Suprapubic skin (tissue), 4 donors: ENCODE measurements at places on chromosomes 3 and 15.
A peak's percentile ranks its signal among the peaks of the same experiment; 100 is the strongest.

DNA sequence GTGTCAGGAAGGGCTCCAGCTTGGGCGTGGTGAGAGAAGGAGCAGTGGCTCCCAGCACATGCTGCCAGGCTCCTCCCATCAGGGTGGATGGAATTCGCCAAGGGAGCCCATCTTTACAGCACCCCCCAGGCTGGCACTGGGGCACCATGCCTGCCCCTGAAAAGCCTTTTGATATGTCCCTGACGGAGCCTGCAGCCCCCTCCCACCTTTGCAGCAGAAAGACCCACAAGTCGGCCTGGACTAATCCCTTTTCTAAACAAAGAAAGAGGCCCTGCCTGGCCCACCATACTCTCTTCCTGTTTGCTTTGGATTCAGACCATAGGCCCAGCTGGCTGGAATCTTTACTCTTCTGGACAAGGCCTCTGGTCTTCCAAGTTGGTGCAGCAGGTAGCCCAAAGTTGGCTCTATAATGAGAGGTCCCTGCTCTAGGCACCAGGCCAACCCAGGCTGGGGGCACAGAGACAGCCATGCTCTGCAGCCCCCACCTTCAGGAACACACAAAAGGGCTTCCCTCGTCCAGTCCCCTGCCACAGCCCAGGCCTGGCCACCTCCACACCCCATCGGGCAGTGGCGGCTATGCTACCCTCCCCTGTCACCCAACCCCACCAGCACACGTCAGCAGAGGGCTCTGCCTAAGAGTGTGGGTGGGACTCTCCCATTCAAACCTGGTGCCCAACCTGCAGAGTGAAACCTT lies 5.4 kb downstream of the ANPEP start:
- no peak for DNase-seq

GRCh38 chr3:52291508-52292181 lies 4.0 kb downstream of the GLYCTK start:
- DNase-seq = peak; percentile 26

GRCh38 chr3:198071602-198072287 lies 111.7 kb downstream of the LMLN start:
- DNase-seq = no peak

- DNase-seq = no peak
Measured at GRCh38 chr3:99562990-99563607, 75.3 kb upstream of the COL8A1 start.

DNA sequence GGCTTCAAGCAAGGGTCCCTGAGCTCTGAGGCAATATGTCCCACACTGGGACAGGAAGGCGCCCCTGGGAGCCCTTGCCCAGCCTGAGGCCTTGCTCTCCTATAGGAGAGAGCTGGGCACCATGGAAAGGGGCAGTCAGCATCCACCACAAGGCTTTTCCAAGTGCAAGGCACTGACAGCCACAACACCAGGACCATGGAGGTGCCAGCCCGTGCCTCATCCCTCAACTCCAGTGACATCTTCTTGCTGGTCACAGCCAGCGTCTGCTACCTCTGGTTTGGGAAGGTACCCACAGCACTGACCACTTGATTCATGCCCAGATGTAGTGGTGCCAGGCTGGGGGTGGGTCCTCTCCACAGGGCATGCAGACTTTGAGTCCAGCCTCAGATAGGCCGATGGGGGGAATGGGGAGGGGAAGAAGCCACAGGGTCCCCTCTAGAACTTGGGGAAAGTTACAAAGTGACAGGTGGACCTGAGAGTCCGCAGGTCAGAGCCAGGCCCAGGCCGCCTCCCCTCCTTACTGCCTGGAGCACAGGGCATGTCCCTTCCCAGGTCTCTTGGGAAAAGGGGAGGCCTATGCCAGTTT lies 11.8 kb downstream of the VILL start:
- peak; percentile 58 for DNase-seq

- DNase-seq = no peak
Measured at GRCh38 chr3:44885618-44886017, 11.2 kb downstream of the TGM4 start.
